ENCODE measurements at places on chromosomes 5 and 9. TPM values are rescaled to one million over a fixed set of nuclear protein-coding genes. Genes with fewer than 3 reads are reported as not detected.

DNA sequence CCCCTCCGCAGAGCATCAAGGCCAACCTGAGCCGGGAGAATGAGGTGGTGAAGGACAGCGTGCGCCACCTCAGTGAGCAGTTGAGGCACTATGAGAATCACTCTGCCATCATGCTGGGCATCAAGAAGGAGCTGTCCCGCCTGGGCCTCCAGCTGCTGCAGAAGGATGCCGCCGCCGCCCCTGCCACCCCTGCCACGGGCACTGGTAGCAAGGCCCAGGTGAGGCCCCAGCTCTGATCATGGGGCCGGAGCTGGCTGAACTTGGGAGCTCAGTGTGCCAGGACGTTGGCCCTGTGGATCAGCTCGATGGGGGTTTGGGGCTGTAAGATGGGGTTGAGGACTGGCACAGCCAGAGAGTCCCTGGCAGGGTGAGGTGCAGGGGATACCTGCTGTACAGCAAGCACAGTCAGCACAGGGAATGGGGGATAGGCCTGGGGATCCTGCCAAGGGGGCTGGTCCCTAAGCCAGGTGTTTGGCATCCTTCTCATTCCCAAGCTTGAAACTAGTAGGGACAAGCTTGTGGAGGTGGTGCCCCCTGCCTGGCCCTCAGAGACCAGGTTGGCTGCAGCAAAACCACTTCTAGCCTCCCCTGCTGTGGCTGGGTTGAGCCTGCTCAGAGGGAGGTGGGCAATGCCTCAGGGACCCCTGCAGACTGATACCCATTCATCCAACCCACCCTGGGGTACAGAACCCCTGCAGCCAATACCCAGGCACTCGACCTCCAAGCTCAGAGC lies 22.5 kb downstream of the OLFML2A start:
- no peak for DNase-seq

- no peak for DNase-seq
Observed at GRCh38 chr5:108818613-108819272, 71.0 kb downstream of the FER start.

HOMER1 gene
- total RNA-seq, result 5.2 TPM

PLPPR1 gene
- not detected for total RNA-seq

- no peak for DNase-seq
Observed at GRCh38 chr5:178396796-178397720, 164.5 kb upstream of the PHYKPL start.

DNA sequence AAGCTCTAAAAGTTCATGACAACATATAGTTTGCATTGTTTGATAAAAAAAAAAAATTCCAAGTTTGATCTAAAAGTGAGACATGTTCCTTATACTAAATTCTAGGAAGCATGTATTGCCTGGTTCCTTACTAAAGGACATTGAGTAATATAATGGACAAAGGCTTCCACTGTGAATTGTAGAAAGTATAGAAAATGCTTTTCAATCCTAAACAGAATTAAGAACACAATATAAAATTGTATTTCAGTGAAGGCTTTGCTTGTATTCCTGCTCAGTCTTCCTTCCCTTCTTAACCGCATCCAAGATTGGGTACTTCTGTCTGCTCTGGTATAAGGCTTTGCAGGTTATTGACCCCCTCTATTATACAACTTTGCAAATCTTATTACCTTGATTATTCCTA lies 2.4 kb downstream of the RECK start:
- DNase-seq, result no peak

ROPN1L gene
- total RNA-seq, result 0.35 TPM

TEX48 gene
- total RNA-seq, result not detected
